GM13976 (cell line): ENCODE measurements at places on chromosomes 1 and 21.
A peak's percentile ranks its signal among the peaks of the same experiment; 100 is the strongest.

DNA sequence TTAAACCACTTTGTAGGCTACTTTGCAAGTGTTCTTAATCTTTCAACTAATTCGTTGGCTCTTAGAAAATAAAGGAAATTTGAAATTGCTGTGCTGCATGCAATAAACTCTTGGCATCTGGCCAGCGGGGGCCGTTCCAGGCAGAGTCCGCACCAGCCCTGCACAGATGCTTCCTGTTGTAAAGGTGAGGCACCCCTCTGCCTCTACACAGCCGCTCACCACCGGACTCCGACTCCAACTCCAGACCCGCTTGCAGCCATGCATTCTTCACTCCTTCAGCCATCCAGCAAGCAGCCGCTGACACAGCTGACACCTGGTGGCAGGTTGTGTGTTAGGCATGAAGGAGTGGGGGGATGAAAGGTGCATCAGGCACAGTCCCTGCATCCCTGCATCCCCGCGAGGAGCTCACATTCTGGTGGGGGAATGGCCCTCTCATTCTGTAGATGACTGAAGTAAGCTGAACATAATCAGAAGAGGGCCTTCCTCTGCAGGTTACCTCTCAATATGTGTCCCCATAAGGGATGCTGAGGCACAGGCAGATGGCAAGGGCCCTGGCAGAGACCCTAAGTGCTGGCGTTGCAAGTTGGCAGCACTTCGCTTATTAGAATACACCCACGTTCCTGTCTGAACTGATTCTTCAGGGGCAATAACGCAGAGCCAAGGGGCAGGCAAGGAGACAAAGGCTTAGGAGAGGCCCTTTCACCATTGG is 56.8 kb downstream of the GLIS1 start:
- peak; percentile 61 for DNase-seq

DNA sequence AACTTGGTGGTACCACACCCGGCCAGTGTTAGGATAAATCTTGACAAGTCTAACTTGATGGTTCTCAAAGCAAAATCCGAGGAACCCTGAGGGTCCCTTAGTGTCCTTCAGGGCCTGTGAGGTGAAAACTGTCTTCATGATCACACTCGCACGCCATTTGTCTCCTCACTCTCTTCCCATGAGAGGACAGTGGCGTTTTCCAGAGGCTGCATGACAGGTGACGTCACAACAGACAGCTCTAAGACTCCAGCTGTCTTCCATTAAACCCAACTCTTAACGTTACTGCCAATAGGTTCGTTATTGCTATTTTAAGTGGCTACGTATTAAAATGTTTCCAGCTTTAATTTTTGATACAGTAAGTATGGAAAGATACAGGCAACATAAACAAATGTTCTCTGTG is 13.8 kb downstream of the CFAP74 start:
- no peak for DNase-seq

DNA sequence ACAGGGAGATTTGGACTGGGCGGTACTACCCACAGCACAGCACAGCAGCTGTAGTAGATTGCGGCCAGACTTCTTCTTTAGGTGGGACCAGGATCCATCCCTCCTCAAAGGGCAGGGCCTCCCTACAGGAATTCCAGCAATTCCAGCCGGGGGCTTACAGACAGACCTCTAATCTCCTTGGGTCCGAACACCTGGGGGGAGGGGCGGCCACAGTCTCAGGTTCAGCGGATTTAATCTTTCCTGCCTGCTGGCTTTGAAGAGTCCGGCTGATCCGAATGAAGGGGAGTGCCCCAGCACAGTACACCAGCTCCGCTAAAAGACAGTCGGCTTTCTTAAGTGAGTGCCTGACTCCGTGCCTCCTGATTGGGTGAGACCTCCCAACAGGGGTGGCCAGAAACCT is 1708.5 kb downstream of the BRINP3 start:
- DNase-seq: no peak

DNA sequence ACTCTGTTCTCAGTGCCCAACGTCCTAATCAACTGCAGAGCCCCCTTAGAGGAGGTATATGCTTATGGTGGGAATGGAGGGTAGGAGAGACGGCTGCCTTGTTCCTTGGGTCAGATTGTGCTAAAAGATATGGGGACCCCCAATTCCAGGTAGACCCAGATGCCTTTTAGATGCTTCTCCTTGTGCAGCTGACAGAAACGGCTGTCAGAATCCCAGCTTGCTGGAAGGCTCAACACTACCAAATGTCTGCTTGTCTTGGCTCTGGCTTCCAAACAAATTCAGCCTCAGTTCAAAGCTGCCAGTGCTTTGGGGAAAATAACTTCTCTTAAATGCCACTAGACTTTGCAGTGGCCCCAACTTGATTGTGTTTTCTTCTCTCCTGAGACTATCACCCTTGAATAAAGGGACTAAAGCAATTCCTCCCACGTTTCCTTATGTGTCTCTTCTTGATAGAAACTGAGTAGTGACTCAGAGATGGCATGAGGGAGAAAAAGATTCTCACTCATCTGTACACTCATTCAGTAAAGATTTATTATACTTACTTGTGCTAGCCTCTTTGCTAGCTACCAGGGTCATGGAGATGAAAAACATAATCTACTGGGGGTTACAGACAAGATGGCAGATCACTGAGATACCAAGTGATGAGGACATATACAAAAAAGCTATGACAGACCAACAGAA is 3.4 kb upstream of the RNF19B start:
- no peak for DNase-seq

DNA sequence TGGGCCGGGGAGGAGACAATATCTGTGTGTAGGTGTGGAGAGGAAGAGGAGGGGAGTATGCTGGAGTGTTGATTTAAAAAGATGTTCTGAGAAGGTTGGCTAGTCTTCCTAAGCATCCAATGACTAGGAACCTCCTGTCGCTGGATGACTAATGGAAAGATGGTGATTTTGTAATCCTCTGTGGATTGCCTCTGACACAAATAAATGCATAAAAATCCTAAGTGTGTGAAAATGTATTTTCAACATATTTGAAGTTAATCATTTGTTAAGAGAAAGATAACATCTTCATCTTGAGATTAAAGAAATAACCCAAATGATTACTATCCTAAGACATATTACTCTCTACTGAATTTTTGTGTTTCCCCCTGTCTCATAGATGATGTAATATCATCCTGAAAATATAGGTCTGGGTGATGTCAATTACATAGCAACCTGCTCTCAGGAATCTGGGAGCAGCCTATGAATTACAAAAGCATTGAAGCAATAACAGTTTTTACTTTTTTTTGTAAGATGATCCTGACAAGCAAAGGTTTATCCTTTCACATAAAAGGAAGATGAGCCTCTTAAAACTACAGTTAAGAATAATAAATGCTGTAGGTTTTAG is 220.5 kb upstream of the MAP1LC3C start:
- no peak for DNase-seq

- DNase-seq: peak; percentile 8
Measured at GRCh38 chr1:203089001-203089650, 3.3 kb upstream of the MYOG start.

DNA sequence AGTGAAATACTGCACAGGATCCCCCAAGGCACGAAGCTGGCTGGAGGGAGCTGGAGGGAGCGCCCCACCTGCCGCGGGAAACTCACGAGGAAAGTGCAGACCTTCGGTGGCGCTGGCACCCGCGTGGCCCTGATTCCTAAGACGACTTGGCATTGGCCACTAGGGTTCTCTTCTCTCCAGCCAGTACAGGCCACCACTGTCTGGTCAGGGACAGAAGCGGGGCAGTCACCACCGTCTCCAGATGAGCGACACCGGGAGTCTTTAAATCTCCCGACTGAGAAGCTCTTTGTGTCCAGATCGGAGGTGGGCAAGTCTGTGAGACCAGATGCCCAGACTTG is 19.2 kb upstream of the CHIA start:
- DNase-seq: no peak

- DNase-seq: no peak
Measured at GRCh38 chr1:41523071-41523470, 38.6 kb upstream of the EDN2 start.

DNA sequence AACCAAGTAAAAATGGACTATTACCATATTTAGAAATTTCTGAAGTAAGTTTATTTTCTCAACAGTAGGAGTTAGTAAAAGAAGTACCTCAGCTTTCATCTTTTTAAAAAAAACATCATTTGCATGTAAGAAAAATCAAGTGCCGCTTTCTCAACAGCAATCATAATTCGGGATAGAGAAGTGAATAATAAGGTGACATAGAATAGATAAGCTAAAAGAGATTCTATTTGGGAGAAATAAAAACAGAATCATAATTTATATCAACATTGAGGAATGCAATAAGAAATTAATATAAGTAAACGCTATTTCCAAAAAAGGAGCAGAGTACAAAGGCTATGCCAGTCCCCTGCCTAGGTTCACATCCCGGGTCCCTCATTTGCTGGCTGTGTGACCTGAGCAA is 330.9 kb upstream of the GREM2 start:
- DNase-seq: no peak

DNA sequence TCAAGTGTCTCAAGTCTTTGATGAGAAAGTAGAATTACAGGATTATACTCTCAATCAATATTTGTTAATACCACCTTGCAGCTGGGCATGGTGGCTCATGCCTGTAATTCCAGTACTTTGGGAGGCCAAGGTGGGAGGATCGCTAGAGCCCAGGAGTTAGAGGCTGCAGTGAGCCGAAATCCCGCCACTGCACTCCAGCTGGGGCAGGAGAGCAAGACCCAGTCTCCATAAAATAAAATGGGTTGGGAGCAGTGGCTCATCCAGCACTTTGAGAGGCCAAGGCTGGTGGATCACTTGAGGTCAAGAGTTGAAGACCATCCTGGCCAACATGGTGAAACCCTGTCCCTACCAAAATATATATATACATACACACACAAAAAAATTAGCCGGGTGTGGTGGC is 1.2 kb upstream of the NCMAP start:
- no peak for DNase-seq

DNA sequence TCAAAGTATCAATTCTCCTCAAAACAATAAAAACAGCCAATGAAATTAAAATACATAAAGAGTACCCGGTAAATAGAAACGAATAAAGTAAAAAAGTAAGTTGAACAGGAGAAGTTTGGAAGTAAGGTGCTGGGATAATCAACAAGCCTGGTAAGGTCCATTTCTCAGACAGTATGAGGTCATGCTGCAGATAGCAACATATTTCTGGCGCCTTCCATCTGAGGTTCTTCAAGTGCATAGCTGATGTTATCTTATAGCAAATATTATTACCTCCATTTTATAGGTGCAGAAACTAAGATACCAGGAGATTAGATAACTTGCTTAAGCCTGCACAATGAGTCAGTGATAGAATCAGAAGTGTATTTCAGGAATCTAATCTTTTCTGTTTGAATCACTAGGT is 23.7 kb upstream of the CEP350 start:
- DNase-seq: no peak

- peak; percentile 21 for DNase-seq
Measured at GRCh38 chr1:243236604-243237252, 18.4 kb downstream of the CEP170 start.

GRCh38 chr1:194570476-194570875 is 1384.1 kb upstream of the B3GALT2 start:
- no peak for DNase-seq

GRCh38 chr1:93608187-93609109 is 73.2 kb downstream of the BCAR3 start:
- DNase-seq: no peak
